Esophagus mucosa (tissue), 1 donor: ENCODE measurements at places on chromosomes 12 and 14. TPM values are rescaled to one million over a fixed set of nuclear protein-coding genes. Genes with fewer than 3 reads are reported as not detected.

DNA sequence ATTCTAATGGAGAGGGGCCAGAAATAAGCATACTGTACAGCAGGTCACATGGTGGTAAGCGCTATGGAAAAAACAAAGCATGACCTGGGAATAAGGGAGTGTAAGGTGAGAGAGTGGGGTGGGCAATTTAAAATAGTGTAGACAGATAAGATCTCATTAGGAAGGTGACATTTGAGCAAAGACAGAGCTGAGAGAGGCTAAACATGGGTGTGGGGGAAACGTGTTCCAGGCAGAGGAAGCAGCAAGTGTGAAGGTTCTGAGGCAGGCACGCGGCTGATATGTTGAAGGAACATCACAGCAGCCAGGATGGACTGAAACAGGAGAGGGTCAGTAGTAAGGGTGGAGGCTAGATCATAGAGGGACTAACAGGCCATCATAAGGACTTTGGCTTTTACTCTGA lies 126.8 kb downstream of the SAMD4A start:
- no peak for ATAC-seq

DNA sequence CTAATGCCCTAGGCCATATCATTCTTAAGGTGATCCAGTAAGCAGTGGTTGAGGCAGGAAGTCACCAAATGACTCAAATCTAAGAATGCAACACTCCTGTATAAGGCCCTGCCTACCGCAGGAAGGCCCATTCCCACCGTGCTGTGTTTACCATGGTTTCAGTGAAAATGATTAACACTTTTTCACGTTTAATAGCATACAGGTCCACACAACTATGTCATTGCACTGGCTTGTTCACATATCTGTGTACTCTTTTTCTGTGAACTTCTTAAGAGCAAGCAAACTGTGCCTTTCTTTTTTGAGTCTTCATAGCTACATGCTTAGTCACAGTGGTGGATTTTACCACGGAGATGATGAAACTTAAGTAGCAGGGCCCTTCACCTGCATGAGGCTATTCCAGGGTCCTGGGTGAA lies 214.9 kb downstream of the CNTN1 start:
- peak; percentile 67 for ATAC-seq

GRCh38 chr14:98498019-98498885 lies 773.7 kb downstream of the BCL11B start:
- peak; percentile 74 for ATAC-seq

DNA sequence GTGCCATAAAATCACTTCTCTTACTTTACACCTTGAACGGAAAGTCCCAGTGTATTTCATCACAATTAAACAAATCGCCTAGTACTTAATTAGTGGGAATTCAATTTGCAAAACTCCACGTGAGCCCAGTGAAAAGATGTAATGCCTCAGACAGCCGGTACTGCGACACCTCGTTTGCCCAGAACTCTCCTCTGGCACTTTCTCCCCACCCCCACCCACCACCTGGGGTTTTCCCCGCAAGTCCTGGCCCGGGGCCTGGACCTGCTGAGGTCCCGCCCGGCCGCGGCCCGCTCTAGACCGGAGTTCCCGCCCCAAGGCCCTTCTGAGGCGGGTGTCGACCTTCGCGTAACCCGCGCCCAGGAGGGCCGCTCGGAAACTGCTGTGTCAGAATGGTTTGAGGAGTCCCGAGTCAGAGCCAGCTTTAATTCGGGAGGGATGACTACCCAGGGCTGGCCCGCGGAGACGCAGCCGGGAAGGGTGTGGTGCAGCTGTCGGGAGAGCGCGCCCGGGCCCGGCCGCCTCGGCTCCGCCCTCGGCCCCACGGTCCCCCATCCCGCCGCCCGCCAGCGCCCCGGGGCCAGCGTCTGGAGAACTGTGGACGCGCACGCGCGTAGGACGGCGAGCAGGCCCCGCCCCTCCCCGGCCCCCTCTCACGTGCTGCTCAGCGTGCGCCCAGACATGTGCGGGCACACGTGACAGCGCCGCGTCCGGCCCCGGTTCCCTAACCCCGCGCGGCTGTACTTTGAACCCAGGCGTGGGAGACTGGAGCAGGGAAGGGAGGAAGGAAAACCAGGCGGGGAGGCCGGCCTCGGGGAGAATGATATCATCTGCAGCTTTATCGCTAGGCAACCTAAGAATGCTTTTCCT lies 10.8 kb downstream of the BHLHE41 start:
- ATAC-seq, result peak; percentile 95

Gene HIF1A
- 155 TPM for total RNA-seq
